Dermis blood vessel endothelial cell (primary cell): ENCODE measurements at places on chromosomes 7 and 10. TPM values are rescaled to one million over a fixed set of nuclear protein-coding genes. Genes with fewer than 3 reads are reported as not detected.

GRCh38 chr10:5697342-5697741 lies 12.7 kb downstream of the TASOR2 start:
- no peak for DNase-seq

The CHN2 gene
- 1.1 and 6.5 TPM in 2 replicates for total RNA-seq

The NPTX2 gene
- total RNA-seq: 3.7 and 18.5 TPM in 2 replicates

- DNase-seq: no peak
Observed at GRCh38 chr7:959271-959670, 4.8 kb upstream of the ADAP1 start.

DNA sequence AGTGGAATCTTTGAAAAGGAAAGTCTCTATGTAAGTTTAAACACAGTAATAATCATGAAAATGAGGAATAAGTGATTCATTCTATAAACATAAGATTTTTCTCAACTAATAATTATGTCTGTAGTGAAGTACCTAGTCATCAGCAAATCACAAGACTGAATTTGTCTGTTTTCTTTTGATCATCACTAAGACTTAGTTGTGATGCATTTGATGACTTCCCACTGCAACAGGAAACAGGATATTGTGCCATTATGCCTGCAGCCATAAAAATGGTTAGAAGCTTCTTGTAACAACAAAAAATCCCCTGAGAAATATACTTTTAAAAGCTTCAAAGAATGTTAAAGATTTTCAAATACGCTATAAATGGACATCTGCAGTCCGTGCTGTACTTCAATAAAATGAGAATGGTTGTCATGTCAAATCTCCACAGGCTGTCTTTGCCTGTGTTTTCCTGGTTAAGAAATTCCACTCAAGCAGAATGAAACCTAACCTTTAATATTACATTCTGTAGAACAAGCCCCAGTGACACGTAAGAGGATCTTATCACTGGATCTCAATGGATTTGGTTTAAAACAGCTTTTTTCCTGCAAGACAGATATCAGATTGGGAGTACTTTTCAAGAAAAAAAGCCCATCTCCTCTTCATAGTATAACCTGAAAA lies 1262.3 kb upstream of the PHF14 start:
- DNase-seq: no peak

DNA sequence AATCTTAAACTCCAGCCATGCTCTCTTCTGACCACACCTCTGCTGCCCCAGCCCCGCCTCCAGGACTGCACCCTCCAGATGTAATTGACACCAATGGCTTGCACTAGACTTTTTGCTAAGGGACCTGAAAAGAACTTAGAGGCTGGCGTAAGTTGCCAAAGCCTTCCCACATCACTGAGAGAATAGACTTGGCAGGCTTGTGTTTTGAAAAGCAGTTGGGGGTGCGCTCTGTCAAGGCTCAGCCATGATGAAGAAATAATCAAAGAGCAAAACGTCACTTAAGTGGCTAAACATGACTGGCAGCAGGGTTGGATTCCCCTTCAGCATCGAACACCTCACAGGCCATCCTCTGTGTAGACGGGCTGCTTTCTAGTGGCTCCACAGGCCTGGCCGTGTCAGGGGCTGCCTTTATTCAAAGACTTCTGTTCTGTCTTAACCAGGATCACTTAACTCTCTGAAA lies 195.2 kb upstream of the C7orf33 start:
- no peak for DNase-seq

The CYP3A7 gene
- total RNA-seq: not detected in 2 replicates

DNA sequence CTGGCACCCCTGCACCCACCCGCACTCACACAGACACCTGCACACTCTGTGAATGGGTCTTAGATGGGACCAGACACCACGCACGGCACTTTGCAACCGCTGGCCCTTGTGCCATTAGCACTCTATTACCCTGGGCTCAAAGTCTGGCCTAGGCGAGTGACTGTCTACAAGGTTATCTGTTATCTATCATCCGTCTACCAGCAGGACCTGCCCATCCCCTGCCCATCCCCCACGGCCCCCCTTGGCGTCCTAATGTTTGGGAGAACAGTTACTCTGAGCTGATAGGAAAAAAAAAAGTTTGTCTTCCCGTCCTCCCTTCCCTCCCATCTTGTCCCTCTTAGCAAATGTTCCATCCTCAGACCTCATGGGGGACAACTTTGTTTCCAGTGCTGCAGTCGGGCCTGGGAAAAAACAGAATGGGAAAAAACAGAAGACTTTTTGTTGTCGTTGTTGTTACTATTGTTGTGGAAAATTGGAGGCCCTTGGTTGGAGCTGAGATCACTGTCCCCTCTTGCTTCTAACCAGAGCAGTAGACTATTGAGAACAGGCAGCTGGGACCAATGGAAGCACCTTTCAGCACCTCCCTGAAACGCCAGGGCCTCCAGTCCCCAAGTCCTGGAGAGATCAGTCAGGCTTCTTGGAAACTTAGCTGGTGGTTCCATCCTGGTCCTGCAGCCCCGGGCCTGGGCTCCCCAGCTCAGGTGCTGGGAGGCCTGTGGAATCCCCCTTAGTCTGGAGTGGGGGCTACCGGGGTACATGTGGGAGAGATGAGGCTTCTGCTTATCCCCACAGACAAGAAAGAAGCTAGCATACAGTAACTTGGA lies 12.2 kb downstream of the UNCX start:
- DNase-seq: no peak

GRCh38 chr7:85489498-85489897 lies 302.6 kb upstream of the SEMA3D start:
- no peak for DNase-seq

DNA sequence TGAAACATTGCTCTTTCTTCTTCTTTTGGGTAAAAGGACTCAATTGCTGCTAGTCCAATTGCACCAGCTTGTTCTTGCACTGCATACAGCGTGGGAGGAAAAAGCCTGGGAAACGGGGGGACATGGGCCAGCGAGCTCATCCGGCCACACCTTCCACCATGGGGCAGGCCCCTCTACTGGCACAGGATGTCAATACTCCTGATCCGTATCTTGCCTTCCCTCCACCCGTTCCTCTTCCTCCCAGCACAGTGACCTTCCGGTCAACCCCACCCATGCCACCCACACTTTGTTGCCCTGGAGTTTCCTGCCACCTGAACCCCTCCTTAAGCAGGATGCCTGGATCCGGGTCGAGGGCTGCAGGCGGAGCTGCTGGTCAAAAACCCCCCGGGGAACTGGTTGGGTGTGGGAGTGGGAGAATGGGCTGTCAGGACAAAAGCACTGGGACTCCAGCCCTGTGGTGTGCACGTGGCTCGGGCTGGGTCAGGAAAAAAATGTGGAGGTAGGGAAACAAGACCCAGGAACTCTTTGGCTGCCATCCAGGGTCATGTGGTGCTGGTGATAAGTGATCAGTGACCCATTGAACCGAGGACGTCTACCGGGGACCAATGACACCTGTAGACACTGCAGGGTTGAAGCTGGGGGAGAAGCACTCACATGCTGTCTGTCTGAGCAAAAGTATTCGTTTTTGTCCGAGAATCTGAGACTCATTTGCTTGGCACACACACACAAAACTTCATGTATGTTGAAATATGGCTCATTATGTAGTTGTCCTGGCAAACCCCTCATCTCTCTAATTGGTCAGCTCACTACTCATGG lies 8.1 kb downstream of the IL2RA start:
- peak; percentile 18 for DNase-seq

DNA sequence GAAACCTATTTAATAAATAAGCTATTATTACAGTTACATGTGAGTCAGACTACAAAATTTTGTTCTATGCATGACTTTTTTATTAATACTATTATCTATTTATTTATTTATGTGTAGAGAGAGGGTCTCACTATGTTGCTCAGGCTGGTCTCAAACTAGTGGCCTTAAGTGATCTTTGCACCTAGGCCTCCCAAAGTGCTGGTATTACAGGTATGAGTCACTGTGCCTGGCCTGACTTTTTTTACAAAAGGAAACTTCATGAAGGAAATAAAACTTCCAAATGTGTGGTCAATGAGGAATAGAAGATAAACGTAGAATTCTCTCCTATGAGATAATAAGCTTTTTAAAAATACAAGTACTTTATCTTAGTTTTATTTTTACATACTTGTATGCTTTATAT lies 19.0 kb downstream of the COL28A1 start:
- no peak for DNase-seq

DNA sequence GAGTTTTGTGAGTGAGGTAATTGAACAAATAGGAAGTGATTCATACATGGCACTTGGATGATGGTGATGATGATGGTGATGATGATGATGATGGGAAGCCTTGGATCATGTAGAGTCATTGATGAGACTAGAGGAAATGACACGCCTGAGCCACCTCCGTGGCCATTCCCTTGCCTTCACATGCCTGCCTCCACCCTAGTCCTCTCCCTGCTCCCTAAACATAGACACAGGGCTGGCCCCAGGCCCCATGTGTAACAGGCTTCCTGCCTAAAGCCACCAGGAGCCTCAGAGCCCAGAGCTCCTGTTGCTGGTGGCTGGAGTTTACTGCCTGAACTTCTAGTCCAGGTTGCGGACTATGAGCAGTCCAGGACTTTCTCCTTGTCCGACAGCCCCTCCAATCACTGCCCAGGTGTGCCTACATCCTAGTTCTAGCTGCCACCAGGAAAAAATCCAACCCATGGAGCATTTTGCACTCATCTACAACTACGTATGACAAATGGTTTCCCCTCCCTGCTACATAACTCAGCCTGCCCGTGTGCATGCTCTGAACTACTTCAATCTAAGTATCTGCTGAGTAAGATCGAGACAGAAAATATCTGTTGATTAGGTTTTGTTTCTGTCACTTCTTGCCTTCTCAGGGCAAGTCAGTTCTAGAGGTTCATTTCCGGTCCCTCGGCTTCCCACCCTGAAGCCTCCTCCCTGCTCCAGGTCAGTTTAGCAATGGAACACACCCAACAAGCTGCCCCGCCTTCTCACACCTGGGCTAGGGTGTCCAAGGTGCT lies 35.5 kb upstream of the KDM7A start:
- peak; percentile 30 for DNase-seq

- peak; percentile 69 for DNase-seq
Observed at GRCh38 chr7:151174246-151175046, 7.0 kb upstream of the GBX1 start.

The NUDT13 gene
- 1.0 and 2.1 TPM in 2 replicates for total RNA-seq

GRCh38 chr10:106560925-106561640 lies 603.4 kb downstream of the SORCS1 start:
- no peak for DNase-seq

DNA sequence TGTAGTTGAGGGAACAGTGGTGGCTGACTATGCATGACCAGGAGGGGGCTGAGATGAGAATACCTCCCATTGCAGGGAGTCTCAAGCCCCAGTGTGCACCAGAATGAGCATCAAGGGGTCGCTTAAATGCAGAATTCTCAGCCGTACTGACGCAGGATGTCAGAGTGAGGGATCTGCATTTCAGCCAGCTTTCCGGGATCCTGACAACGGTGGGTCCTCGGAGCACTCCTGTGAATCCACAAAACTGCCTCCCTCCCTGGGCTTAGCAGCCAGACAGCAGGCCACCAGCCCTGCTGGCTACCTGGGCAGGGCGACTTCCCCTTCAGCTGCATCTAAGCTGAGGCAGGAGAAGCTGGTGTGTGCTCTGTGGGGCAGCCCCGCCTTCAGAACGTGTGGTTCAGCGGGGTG lies 21.8 kb upstream of the LOXL4 start:
- no peak for DNase-seq
